ENCODE measurements at places on chromosomes 7 and 10.

DNA sequence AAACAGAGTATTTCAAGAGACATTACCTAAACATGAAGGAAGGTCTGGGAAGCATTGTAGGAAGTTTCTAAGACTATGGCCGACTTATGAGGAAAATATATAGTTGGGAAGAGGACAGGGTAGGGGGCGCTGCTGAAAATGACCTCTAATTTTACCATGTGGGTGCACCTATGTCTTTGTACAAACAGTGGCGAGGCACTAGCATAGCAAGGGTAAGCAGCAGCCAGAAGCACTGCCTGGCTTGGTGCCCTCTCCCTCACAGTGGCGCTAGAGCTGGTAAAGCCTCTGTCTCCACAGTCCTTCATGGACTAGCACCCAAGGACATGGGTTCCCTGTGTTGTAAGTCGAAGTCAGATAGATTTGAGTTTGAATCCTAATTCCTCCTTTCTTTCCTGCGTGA, 461.2 kb downstream of the INHBA start:
- DNase-seq = no peak

DNA sequence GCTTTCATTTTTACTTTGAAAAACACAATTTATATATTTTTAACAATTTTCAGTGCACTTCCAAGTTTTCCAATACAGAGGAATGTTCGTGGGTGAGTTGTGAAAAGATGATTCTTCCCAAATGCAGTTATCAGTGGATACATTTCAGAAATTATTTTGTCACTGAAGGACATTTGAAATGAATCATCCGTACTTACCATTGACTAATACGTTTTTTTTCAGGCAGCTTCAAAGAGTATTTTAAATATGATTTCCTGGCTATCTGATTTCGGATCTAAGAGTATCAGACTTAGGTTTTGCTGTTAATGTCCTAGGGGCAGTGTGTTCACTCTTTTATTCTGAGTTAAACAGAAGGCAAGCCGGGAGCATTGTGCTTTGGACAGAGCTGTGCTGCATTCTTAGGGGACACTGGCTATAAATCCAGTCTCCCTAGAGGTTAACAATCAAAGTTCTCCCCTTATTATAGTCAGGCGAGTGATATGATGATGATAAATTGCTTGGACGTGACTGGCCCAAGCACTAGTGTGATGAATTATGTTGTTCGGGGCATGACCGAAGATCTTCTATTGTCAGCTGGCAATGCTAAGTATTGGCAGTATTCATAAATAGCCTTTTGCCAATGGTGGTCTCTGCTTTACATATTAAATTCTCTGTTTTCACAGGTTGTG, 4.5 kb downstream of the PTER start:
- no peak for DNase-seq

GRCh38 chr10:7937315-7937945, 117.1 kb upstream of the GATA3 start:
- DNase-seq = peak; percentile 88

DNA sequence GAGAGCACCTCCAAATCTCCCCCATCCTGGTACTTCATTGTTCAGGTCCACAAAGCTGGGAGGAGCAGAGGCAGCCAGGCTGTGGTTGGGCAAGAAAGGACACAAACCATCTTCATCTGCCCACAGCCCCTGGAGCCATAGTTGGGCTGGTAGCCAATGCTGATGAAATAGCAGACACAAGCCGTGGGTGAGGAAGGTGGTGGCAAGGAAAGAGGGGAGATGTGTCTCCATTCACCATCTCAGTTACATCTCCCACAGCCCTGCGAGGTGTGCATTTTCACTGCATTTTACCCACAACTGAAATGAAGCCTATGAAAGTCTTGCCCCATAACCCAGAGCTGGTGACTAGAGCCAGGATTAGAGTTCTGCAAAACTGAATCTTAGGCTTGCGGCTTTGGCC, 35.0 kb downstream of the PIK3AP1 start:
- no peak for DNase-seq

DNA sequence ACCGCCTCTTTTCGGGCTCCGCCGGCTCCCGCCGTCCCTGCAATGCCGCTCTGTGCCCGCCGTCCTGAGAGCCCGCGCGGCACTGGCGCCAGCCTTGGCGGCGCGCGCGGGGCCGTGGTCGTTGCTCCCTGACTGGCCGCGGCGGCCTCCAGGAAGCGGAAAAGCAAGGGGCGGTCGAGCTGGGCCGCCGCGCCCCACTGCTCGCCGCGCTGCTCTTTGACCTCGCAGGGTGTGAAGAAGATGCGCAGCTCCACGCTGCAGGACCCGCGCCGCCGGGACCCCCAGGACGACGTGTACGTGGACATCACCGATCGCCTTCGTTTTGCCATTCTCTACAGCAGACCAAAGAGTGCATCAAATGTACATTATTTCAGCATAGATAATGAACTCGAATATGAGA, at the start of gene CDC14C:
CDC14C (plus strand) TSS at position 115 of the 400 bp plus-strand sequence; CDS start at position 241, 126 bp downstream.
- DNase-seq = no peak

GRCh38 chr10:53990799-53991238, 810.2 kb downstream of the PCDH15 start:
- no peak for DNase-seq

- DNase-seq = peak; percentile 90
Measured at GRCh38 chr7:42292991-42293521, 56.0 kb upstream of the GLI3 start.

- DNase-seq = no peak
Measured at GRCh38 chr10:48926764-48927540, 12.7 kb downstream of the LRRC18 start.

DNA sequence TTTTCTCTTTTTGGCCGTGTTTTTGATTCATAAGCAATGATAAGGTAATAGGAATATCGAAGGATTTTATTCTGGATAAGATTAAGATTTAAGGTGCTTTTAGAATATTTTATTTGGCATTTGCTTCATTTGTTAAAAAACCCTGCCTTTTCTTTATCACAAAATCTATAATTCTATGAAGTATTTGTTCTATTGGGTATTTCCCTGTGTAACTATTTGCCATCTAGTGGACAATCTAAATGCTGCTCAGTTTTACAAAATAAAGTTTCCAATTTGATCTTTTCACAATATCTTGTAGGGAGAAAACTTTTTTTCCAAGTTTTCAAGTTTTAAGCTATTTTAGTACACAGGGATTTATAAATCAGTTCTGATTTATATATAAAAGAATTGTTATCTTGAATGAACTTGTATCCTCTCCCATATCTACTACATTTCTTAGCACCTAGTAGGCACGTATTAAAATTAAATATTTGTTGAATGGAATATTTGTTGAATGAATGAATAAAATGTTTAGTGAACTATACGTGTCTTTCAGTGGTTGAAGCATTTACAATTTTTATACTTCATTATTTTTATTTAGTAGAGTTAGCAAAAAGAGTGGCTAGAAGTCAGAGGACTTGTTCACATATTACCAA, 26.5 kb downstream of the ANKRD7 start:
- no peak for DNase-seq

GRCh38 chr10:15625261-15625660, 94.5 kb downstream of the ITGA8 start:
- no peak for DNase-seq

DNA sequence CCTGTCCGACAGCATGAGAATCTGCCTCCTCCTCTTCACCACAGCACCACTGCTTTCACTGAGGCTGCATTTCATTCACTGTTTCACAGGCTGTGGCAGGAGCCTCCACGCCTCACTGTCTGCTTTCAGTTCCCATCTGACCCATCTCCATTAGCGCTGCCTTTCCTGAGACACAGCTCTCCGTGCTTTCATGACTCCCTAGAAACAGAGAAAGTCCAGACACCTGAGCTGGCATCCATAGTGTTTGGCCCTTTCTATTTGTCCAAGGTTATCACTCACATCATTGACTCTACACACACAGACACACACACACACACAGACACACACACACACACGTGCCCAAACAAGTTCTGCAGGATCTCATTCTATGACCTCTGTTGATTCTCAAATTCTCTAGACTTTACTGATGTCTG, 5.2 kb downstream of the LGI1 start:
- DNase-seq = no peak

DNA sequence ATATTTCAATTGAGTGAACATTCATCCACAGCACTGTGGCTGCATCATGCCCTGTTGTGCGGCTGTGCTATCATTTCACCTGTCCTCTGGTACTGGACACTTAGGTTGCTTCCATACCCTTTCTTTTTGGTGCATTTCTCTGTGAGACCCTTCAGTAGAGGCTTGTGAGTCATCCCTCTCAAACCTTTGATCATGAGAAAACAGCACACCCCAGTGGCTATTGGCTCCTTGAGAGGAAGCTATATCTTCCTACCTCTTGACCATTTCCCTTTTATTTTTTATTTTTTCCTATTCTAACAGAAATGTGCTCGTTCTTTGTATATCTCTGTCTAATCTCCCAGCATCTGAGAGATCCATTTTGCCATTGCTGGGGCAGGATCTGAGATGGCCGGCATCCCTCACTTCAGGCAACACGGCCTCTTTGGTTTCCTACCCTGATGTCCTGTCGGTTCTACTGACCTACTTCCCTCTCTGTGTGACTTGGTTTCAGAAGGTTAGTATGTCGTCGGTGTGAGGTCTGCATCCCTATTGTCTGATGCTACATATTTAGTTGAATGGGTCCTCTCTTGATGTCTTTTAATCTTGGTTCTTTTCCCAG, 23.8 kb upstream of the PIK3AP1 start:
- DNase-seq = no peak

- no peak for DNase-seq
Measured at GRCh38 chr7:146387140-146387539, 270.5 kb downstream of the CNTNAP2 start.

DNA sequence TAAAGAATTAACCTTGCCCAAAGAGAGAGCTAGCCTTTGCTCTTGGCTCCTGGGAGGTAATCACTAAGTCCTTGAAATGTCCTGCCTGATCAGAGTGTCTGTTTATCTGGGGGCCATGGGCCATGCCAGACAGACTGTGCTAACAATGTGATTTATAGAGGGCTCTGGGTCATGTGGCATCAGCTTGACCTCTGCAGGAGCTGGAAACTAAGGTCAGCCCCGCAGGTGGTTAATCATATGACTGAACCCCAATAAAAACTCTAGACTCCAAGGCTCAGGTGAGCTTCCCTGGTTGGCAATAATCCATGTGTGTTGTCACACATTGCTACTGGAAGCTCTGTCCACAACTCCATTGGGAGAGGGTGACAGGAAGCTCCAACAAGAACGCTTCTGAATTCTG, 47.5 kb downstream of the NDUFB2 start:
- DNase-seq = no peak

DNA sequence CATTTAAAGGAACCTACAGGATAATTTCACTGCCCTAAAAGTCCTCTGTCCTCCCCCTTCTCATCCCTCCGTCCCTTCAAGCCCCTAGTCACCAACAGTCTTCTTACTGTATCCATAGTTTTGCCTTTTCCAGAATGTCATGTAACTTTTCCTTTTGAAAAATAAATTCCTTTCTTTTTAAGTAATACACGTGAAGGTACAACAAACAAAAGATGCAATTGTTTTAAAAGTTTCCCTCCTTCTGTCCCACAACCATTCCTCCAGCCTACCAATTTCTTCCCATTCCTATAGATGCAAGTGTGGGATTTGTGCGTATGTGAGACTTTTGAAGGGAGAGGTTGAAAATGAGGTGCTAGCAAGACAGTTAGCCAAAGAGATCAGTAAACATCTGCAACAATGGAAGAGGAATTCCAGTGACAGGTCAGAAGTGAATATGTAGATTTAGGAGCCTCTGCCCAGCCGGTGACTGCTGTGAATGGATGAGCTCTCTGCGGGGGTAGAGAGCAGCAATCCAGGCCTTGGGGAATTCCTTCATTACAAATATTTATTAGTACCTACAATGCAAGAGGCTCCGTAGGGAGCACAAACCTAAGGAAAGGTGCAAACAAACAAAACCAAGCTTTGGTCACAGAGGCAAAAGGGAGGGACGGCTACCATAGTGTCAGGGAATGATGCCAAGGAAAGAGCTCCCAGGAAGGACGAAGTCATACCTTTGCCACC, 243.6 kb downstream of the SKIDA1 start:
- DNase-seq = no peak

DNA sequence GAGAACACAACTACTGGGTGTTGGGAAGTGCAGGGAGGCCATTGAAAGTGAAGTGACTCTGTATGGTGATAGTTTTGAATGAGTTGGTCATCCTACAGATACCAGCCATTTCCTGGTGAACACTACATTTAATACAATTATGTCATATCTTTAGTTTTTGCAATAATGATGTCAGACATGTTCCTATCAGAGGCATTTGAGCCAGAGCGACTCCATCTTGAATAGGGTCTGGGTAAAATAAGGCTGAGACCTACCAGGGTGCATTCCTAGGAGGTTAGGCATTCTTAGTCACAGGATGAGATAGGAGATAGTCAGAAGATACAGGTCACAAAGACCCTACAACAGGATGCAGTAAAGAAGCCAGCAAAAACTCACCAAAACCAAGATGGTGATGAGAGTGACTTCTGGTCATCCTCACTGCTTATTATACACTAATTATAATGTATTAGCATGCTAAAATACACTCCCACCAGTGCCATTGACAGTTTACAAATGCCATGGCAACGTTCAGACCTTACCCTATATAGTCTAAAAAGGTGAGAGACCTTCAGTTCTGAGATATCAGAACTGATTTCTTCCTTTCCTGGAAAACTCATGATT, 28.2 kb downstream of the ADK start:
- DNase-seq = no peak

- no peak for DNase-seq
Measured at GRCh38 chr7:133021196-133021595, 60.7 kb downstream of the CHCHD3 start.

DNA sequence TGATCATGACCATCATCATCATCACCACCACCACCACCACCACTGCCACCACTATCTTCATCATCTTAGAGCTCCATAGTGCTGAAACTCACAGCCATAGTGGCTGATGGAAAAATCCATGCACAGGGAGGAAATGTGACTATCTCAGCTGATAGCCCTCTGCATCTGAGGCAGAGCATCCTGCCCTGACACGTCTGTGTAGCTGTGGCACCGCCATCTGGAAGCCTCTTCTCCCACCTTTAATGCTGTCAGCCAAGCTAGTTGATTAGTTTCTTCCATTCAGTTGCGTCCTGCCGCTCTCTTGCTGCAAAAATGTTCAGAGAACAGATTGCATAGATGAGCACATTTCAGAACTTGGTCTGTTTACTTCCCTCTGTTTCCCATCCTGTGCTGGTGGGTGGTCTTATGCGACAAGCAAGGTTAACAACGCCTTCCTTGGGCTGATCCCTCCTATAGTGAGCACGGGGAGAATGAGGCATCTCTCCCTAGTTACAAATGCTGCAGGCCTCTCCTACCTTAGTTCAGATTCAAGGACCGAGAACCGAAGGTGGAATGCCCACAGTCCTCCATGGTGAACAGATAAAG, 478.6 kb downstream of the PLXNA4 start:
- DNase-seq = no peak

DNA sequence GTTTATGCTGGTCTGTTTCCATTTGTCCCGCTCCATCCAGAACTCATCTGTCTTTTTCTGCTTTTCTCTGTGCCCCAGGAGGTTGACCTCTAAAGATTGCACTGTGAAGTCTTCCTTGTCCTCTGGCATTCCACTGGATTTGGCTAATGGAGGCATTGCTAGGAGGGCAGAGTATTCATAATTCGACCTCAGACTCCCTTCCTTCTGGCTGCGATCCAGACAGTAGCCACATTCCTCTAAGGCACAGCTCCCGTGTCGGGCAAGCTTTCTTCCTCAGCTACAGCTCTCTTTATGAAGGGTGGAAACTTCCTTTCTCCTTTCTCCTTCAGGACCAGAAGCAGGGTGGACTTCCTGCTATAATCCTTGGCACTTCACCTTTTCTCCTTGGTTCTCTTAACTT, 175.9 kb downstream of the BAMBI start:
- DNase-seq = no peak

Measured in epithelial cell of prostate (primary cell).